Cerebellar nuclear complex (tissue), 1 donor: ENCODE measurements at places on chromosomes 16 and 17.

DNA sequence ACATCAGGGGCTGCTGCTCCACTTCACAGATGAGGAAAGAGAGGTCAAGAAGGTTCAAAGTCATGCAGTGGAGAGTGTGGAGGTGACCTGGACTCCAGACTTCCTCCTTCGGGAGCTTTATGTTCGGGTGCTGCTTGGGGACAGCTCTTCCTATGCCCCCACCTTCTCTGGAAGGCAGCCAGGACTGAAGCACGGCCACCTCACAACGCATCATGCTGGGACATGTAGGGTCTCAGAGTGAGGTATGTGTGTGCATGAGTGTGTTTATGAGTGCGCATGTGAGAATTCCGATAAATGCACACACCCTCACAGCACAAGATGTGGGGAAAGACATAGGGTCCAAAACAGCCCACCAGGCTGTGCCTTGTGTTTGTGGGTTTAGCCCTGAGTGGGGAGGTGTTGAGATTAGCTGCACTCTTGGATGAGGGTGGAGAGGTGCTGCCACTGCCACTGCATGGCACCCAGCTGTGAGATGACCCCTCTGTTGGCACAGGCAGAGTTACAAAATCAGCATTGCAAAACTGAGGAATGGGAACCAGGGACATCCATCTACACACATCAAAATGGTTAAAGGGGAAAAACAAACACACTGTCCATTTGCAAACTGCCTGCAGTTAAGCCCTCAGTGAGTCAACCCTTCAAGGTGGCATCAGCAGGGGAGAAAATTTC is 367.4 kb downstream of the SEC14L1 start:
- DNase-seq, result no peak

GRCh38 chr16:27291722-27292240 is 22.0 kb upstream of the IL4R start:
- DNase-seq, result no peak

GRCh38 chr16:59210955-59211541 is 476.9 kb upstream of the GOT2 start:
- DNase-seq, result no peak

- DNase-seq, result no peak
Measured at GRCh38 chr17:56457501-56457900, 136.0 kb upstream of the NOG start.

- no peak for DNase-seq
Measured at GRCh38 chr16:84292011-84292410, 2.7 kb upstream of the WFDC1 start.

DNA sequence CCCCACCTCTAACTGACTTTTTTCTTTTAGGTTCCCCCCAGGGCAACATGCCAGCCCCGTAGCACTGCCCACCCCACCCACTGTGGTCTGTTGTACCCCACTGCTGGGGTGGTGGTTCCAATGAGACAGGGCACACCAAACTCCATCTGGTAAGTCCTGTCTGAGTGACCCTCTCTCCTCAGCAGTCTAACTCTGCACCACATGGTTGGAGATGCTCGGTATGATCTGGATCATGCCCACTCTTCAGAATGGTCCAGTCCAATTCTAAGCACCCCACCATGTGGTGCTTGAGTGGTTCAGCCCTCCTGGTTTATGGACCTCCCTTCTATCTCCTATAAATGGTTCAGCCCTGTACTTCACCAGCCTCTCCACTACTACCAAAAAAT is 5.9 kb downstream of the KDM6B start:
- no peak for DNase-seq

DNA sequence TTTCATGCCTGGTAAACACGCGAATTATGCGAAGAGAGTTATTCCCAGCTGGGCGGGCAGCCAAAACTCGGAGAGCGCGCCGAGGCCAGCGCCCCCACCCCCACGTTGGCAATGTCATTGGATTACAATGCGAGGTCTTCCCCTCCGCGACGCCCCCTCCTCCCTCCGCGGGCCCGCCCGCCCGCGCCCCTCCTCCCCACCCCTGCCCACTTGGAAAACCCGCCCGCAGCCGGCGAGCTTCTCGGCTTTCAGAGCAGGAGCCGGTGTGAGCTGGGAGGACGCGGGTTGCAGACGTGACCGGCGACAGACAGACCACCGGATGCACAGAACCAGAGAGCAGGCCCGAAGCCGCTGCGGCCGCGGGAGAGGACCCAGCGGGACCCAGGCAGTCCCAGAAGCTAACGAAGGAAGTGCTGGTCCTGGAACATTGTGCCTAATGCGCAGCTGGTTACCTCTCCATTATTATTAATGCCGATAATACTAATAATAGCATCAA is 4.0 kb downstream of the NOG start:
- DNase-seq, result no peak

GRCh38 chr17:34357398-34357797 is 1.1 kb downstream of the CCL13 start:
- no peak for DNase-seq

DNA sequence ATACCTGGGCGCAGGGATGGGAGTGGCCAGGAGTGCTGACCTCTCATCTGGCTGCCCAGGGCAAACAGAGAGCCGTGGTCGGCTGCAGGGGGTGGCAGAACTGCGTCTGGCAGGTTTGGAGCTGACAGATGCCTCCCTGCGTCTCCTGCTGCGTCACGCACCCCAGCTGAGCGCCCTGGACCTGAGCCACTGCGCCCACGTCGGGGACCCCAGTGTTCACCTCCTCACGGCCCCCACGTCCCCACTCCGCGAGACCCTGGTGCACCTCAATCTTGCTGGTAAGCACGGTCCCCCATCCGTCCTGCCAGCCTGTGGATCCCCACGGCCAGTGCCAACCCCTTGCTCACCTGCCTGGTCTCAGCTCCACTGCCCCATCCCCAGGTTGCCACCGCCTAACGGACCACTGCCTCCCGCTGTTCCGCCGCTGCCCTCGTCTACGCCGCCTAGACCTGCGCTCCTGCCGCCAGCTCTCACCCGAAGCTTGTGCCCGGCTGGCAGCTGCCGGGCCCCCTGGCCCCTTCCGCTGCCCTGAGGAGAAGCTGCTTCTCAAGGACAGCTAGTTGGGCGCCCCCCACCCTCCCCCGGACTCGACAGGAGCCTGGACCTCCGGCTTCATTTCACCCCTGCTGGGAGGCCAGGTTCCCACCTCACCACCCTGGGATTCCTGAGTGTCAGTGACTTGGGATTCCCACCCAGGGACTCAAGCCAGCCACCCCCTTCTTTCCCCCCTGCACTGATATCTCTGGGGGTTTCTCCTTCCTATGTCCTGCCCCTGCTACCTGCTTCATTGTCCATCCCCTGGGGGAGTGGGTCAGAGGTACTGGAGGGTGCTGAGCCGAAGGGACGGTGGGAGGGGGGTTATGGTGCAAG is 2.0 kb upstream of the ORAI3 start:
- DNase-seq, result no peak

DNA sequence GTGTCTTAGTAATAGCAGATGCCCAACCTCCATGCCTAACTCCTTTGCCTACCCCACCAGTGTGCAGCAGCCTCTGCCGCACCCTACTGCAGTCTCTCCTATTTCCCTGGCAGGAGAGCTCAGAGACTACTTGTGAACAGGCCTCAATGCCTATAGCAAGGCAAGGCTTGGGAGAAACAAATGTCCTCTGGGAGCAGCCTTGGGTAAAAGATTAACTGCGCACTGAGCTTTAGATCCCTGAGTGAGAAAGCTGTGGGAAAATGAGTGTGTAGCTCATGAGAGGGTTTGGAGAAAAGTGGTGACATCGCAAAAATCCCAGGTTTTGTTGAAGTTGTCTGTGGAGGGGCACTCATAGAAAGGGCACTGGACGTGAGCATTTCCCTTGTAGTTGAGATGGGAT is 335.8 kb downstream of the WWOX start:
- no peak for DNase-seq

- DNase-seq, result peak; percentile 95
Measured at GRCh38 chr17:55273579-55274354, 9.0 kb downstream of the HLF start.

- no peak for DNase-seq
Measured at GRCh38 chr16:495127-495748, 32.3 kb upstream of the CAPN15 start.

- no peak for DNase-seq
Measured at GRCh38 chr17:67218385-67218950, 26.5 kb downstream of the HELZ start.

- no peak for DNase-seq
Measured at GRCh38 chr16:26772503-26772902, 294.2 kb upstream of the C16orf82 start.

DNA sequence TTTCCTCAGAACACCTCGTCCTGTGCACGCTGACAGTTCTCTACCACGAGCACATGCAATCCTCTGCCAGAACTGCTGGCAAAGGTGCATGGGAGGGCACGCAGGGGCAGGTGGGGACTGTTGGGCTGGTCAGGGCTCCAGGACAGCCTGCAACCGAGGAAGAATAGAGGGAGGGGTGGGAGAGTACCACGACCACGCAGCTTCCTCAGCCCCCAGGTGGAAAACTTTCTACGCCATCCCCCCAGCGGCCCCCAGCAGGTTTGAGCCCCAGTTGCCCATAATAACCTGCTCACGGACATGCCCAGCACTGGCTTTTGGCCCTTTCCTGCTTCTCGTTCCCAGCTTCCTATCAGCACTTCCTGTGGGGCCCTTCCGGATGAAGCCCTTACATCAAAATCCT is 199.3 kb downstream of the C16orf95 start:
- no peak for DNase-seq

DNA sequence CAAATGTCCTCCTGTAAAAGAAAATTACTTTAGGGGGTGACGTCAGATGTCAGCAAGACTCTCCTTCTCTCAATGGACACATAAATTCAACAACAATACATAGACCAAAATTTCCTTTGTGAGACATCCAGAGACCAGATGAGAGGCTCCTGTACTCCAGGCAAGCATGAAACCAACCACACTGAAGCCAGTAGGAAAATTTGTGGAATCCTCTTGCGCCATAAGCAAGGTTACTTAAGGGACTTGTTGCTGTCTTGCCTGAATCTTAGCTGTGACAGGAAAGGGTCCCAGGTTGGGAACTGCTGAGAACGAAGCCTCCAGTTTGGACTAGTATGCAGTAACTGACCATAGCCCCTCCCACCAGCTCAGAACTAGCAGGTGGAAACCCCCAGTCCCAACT is 56.0 kb downstream of the CEP112 start:
- DNase-seq, result no peak

GRCh38 chr16:89623511-89624261 is 10.2 kb downstream of the DPEP1 start:
- DNase-seq, result no peak

- DNase-seq, result no peak
Measured at GRCh38 chr17:31425282-31426040, 34.0 kb downstream of the RAB11FIP4 start.

- no peak for DNase-seq
Measured at GRCh38 chr17:30933966-30934365, 12.2 kb downstream of the ADAP2 start.

DNA sequence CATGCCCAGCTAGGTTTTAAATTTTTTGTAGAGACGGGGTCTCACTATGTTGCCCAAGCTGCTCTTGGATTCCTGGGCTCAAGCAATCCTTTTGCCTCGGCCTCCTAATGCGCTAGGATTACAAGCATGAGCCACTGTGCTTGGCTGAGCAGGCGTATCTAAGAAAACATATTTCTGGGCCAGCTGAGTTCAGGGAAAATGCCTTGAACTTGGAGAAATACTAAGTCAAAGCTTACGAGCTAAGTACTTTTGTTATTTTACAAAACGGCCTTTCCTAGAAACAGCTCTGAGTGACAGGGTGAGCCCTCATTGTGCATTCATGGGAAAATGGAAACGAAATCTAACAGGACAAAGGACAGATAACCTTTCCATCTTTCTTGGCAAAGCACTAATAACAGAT is 24.7 kb downstream of the DNAI2 start:
- DNase-seq, result no peak

DNA sequence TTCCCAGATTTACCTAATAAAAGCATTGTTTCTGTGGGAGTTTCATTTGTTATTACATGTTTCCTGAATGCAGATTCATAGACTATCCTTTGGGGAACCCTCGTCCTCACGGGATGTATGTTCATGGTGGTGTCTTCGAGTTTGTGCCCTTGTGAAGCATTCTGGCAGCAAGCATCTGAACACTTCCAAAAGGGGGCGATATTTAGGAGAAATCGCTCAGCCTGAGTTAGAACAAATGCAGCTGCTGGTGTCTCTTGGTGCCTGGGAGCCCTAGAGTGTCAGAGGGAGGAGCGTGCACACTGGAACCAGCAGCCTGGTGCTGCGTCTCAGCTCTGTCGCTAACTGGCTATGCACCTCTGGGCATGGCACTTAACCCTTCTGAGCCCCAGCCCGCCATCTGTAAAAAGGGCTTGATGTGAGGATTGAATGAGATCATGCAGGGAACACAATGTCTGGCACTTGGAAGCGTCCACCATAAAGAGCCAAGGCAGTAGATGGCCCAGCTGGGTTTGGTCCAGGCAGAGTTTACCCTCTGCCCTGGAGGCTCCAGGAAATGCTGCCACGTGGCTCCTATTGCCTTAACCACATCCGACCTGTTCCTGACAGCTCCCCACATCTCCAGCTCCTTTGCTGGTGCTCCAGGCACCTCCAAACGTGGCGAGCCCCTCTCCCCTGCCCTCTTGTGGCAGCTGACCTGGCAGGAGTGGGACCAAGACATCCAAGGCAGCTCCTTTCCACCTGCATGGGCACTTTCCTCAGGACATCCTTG is 25.0 kb upstream of the C16orf78 start:
- DNase-seq, result no peak

DNA sequence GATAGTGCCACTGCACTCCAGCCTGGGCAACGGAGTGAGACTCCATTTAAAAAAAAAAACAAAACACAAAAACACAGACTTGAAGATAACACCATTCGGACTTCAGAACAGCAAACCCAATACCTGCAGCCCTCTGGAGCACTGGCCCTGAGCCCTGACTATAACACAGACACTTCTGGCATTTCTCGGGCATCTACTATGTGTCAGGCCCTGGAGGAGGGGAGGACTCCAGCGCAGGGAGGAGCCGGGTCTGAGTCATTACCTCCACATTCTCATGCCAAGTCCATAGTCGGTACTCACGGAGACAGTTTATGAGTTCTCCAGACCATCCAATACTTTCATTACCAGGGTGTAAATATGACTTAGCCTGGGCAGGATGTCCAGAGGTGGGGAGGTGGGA is 48.8 kb downstream of the PITPNM3 start:
- no peak for DNase-seq

- DNase-seq, result no peak
Measured at GRCh38 chr17:49815761-49816281, 27.3 kb downstream of the KAT7 start.

DNA sequence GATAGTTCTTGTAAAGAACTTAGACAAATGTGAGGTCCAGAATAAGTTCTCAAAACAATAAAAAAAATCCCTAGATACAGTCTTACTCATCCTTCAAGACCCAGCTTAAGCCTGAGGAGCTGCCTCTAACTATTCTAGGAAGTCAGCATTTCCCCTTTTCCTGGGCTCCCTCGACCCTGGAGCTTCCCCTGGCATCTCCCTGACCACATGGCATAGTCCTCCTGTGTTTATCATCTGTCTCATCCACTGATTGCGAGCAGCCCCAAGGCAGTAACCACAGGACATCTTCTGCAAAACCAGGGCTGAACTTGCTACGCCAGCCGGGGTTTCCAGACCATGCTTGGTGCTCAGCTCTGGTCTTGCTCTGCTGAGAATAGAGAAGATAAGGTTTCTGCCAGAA is 36.7 kb upstream of the NLRP1 start:
- DNase-seq, result no peak

GRCh38 chr16:85625053-85625452 is 11.9 kb downstream of the GSE1 start:
- no peak for DNase-seq

GRCh38 chr17:17109907-17110306 is 67.7 kb downstream of the MPRIP start:
- DNase-seq, result no peak
